ENCODE measurements at places on chromosomes 4 and X.

- DNase-seq: no peak
These were observed 591.6 kb downstream of the BCOR start for GRCh38 chrX:39506131-39506530.

GRCh38 chr4:35087218-35087617, 1157.1 kb downstream of the ARAP2 start:
- peak; percentile 59 for DNase-seq

DNA sequence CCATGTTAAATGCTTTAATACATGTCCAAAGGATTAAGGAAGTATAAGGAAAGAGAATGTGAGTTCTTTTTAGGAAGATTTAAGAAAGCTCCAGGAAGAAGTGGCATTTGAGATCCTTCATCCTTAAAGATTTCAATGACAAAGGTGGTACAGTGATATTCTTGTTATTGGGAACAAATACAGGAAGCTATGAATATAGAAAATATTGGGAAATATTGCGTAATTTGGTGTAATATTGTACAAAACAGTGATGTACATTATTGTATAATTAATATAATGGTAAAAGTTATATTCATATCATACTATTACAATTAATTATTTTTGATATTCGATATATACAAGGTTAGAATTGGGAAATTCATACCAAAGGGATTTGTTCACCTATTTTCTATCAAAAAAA, 937.9 kb downstream of the CCSER1 start:
- DNase-seq: no peak

- DNase-seq: no peak
These were observed 10.8 kb downstream of the UCP1 start for GRCh38 chr4:140557831-140558435.

GRCh38 chr4:163196926-163197480, 30.3 kb upstream of the NAF1 start:
- DNase-seq: no peak

- DNase-seq: no peak
These were observed 568 bp downstream of the FHDC1 start for GRCh38 chr4:152936446-152937335.

GRCh38 chr4:55346851-55347255, 811 bp downstream of the SRD5A3 start:
- no peak for DNase-seq

DNA sequence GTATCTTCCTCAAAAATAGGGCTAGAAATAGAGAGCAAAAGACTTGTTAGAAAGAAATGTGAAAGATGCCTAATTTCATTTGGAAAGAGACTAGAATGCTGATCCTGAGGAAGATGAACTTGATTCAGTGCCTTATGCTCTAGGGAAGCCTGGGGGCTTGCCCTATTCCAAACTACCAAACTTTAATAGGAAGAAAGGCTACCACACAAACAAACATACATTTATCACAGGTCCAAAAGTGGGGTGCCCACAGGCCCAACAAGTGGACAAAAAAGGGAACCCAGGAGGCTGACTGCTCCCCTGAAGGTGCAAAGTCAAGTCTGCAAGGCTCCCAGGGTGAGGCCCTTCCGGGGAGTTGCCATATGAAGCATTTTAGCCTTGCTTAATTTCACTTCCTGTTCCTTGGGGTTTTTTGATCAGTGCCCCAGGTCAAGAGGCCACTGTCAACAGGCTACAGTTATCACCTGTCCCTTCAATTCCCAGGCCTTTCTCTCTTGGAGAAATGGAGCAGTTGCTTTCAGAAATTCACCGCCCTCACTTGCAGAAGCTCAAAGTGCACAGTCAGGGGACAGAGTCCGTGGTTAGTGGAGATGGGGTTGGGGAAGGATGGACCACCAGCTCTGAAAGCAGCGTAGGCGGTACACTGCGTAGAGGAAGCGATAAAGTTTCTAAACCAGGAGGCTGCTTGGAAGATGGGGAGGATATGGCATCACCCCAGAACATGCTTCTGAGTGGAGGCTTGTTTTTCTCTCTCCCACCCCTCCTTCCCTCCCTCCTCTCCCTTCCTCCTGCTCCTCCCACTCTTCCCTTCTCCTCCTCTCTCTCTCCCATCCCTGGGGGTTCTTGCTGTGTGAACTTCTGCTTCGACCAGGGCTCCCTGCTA, 36.4 kb downstream of the TMEM154 start:
- DNase-seq: no peak

GRCh38 chrX:10513974-10514373, 106.4 kb downstream of the MID1 start:
- no peak for DNase-seq

DNA sequence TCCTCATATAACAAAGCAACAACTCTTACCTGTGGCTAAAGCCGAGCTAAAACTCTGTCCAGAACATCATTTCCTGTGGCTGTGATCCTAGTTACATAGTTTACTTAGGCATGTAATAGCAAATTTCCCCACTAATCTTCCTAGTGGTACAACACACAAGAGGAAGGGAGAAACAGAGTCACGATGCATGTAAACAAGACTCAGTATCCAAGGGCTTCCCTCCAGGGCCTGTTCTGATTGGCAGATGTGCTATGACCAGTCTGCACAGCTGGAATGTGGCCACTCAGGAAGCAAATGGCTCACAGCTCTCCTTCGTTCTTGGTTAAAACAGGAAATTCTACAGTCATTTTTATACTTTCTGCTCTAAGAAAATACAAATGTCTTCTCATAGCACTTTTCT, 49.2 kb upstream of the PRSS48 start:
- no peak for DNase-seq

DNA sequence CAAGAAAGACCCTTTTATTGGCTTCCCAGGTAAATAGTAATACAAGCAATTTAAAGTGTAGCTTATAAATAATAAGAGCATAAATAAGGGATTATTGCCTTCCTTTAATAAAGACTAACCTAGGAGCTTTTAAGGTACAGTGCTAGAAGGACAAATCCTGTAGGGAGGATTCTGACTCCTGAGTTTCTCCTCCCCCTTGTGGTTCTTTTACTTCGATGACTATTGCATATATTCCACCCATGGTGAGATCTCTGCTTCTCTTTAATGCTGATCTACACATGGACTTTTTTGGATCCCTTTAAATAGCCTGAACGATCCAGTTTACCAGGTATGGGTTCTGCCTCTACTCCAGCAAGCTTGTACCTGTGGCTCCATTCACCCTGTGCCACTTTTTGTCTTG, 2.5 kb downstream of the GALNT7 start:
- DNase-seq: peak; percentile 8

GRCh38 chrX:15269120-15269519, 763 bp downstream of the ASB9 start:
- DNase-seq: no peak

DNA sequence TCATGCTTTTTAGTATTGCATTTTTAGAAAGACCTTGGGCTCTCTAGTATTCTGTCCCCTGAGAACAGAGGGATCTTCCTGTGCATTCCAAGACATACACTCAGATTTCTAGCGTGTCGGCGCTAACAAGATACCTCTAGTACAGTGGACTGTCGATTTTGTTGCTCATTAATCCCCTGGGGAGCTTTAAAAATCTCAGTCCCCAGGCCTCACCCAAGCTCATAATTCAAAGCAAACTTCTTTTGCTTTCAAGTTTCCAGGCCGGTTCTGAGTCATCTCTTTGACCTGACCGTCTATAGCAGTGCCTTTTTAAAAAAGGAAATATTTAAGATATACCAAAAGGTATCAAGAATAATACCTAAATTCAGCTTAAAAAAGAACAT, 137.0 kb downstream of the AMMECR1 start:
- no peak for DNase-seq

GRCh38 chr4:44872246-44872645, 145.9 kb upstream of the GNPDA2 start:
- DNase-seq: no peak

GRCh38 chrX:34866646-34867045, 76.0 kb upstream of the FAM47B start:
- no peak for DNase-seq

DNA sequence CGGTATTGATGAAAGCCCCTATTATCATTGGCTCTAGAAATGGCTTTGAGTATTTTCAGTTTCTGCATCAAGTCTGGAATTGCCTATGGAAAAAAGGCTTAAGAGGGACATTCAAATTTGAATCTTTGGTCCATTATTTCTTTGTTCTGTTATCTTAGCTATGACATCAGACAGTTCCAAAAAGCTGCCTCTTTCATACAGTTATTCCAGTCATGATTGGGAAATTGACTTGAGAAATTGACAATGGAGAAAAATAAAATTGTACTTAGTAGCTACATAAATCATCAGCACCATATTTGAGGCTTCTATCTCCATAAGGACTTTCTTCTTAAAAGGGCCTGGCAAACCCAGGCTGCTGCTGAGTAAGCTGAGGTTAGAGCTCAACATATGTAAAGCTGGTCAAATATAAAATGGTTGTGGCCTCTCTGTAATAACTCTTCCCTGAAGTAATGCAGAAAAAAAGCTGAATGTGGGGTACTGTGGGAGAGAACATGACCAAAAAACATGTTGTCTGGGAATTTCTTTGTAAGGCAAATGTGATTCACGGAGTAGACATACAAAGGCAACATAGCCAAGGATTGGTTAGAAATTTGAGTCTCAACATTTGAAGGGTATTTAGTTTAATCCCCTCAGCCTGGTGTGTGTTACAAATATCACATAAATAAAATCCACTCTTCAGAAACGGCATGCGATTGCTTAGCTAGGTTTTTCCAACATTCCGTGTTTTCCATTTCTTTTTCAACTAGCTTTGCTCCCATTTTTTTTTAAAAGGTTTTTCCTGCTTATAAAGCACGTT, 100.9 kb downstream of the LNX1 start:
- DNase-seq: no peak

GRCh38 chr4:162461952-162462351, 298.2 kb upstream of the FSTL5 start:
- peak; percentile 30 for DNase-seq

DNA sequence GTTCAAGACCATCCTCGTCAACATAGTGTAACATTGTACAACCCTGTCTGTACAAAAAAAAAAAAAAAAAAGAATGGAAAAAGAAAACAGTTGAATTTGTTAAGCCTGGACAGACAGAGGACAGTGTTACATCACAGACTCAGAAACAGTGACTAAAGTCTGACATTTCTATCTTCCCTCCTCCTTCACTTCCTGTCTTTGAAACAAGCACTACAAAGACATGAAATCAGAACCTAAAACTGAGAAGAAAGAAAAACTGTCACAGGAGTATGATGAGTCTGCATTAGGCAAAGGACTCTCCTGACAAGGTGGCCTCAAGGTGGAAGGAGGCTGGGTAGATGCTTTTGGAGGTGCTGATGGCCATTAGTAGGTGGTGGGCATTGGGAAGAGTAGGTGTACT, 126.7 kb downstream of the RBM47 start:
- DNase-seq: no peak

DNA sequence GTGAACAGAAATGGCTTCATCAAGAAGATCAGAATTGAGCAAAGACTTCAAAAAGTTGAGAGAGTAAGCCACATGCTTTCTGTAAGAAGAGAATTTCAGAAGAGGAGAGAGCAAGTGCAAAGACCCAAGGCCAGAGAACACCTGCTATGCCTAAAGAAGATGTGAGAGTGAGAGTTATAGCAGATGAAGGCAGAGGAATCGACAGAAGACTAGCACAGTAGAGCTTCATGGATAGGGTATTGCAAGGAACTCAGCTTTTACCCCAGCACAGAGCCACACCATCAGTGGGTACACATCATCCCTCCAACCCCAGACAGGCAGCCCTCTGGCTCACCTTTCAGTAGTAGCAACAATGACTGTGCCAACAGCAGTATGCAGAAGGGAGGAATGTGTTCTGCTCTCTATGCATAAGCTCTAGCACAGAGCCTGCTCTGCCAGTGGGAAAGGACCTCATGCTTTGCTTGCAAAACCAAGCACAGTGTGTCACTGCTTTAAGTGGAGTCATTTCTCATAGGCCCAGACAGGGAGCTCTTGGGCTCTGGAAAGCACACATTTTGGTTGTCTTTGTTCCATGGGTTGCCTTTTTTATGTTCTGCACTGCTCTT, 318.6 kb downstream of the NAF1 start:
- DNase-seq: no peak

- no peak for DNase-seq
These were observed 28.9 kb upstream of the TLL1 start for GRCh38 chr4:165844161-165844560.

- no peak for DNase-seq
These were observed 322.1 kb upstream of the ARX start for GRCh38 chrX:25337841-25338240.

GRCh38 chr4:73593631-73594241, 26.5 kb downstream of the RASSF6 start:
- peak; percentile 58 for DNase-seq

DNA sequence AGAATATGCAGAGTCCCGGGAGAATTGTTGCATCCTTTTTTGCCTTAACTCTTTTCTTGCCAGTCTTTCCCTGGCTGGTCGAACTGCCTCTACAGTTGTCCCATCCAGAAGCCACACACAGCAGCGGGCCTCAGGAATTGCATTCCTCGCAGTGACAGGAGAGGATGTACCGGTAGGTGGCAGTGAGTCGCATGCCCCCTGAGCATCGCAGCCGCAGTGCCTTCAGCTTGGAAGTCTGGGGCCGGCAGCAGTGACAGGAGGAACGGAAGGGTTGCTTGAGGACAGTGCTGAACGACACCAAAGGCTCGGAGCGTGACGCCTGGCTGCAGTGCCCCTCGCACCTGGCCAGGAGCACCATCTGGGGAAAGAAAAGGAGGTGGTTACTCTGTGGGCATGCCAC, 23.5 kb downstream of the NDP start:
- DNase-seq: peak; percentile 57

- no peak for DNase-seq
These were observed 35.8 kb downstream of the FGFBP1 start for GRCh38 chr4:15902746-15903145.

- no peak for DNase-seq
These were observed 5.2 kb downstream of the DNASE1L1 start for GRCh38 chrX:154403858-154404257.

DNA sequence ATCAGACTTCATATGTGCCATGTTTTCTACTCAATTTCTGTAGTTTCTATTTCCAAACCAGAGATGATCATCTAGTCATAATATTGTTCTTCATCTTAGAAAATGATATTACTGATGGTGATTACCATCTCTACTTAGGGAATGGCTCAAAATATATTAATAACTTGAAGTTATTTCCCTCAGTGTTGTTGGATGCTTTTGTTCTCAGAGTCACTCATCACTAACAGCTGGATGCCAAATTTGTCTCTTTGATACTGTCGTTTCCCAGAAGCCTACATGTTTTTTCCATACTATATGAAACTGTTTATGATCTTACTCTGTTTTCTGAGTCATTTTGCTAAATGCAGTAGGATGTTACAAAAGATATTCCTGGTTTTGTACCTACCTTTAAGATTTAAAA, 8.9 kb downstream of the PGAM4 start:
- no peak for DNase-seq

GRCh38 chrX:97057349-97057909, 173.7 kb downstream of the RPA4 start:
- DNase-seq: peak; percentile 66

Measured in NCI-H510A treated with DMSO at 0.1 percent for 48 hours (cell line).